ENCODE measurements at places on chromosomes 7 and 10.

GRCh38 chr7:29935111-29935510 is 54.5 kb downstream of the SCRN1 start:
- DNase-seq: no peak

GRCh38 chr10:37473906-37474305 is 348.5 kb downstream of the ANKRD30A start:
- DNase-seq: no peak

GRCh38 chr7:81140775-81141174 is 221.9 kb upstream of the SEMA3C start:
- no peak for DNase-seq

DNA sequence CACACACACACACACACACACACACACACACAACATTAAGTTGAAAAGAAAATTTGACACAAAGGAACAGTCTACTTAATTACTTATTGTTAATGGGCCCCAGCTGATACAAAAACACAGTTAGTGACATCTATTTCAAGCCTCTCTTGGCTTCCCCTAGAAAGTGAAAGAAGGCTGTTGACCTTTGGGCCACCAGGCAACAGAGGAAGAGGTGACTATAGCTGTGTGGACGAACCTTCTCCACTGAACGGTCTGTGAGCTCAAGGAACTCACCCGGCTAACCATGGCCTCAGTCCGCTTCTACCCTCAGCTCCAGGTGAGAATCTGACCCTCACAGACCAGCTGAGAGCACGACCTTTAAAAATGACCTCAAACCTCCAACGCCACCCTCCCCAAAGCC is 32.9 kb upstream of the CALN1 start:
- no peak for DNase-seq

DNA sequence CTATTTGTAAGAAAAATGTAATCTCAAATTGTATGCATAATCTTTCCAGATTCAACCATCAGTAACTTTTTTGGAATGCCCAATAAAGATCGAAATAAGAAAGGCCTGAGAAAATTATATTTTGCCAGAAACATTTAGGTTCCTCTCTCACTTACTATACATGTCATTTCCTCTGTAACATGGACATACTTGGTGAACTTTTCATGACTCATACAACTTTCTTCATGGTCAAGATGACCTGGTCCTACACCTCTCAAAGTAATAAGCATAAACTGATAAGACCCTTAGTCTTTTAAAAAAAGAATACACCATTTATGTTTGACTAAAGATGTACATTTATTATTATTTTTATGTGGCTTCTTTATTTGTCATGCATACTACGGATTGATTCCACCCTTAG is 125.3 kb downstream of the REEP3 start:
- DNase-seq: no peak

DNA sequence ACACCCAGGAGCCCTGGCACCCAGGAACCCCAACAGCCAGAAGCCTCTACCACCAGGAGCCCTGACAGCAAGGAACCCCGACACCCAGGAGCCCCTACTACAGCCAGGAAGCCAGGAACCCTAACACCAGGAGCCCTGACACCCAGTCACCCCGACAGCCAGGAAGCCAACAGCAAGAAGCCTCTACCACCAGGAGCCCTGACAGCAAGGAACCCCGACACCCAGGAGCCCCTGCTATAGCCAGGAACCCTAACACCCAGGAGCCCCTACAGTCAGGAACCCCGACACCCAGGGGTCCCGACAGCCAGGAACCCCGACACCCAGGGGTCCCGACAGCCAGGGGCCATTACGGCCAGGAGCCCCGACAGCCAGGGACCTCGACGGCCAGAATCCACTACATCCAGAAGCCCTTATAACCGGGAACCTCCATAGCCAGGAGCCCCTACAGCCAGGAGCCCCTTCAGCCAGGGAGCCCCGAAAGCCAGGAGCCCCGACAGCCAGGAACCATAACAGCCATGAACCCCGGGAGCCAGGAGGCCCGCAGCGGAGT is 440 bp upstream of the GLRX3 start:
- no peak for DNase-seq

DNA sequence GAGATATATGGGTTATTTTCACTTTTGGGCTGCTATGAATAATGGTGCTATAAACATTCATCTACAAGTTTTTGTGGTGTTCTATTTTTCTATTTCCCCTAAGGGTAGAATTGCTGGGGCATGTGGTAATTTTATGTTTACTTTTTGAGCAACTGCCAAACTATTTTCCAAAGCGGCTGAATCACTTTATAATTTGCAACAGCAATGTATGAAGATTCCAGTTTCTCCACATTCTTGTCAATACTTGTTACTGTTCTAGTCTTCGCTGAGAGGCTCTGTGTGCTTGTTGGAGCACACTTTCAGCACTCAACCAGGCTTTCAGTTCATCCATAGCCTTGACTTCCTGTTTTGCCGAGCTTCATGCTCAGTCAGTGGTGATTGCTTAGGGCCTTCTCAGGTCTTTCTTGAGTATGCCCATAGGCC is 39.0 kb downstream of the ADK start:
- DNase-seq: peak; percentile 50

GRCh38 chr10:14696821-14697220 is 77.9 kb downstream of the FAM107B start:
- DNase-seq: no peak

DNA sequence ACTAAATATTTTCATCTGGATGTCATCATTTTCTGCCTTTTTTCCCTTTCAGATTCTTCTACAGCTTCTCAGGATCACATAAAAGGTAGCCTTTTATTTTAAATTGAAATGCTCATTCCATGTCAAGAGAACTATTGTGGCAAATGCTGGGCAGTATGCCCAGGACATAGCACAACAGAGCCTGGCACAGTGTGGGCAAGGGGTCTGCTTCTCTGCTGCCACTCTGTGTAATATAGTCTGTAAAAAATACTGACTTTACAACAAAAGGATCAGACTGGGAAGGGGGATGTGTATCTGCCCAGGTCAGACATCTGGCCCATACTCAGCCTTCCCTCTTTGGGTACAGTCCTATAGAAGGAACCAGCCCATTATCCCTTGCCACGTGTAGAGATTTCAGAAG is 62.7 kb downstream of the CUZD1 start:
- no peak for DNase-seq

DNA sequence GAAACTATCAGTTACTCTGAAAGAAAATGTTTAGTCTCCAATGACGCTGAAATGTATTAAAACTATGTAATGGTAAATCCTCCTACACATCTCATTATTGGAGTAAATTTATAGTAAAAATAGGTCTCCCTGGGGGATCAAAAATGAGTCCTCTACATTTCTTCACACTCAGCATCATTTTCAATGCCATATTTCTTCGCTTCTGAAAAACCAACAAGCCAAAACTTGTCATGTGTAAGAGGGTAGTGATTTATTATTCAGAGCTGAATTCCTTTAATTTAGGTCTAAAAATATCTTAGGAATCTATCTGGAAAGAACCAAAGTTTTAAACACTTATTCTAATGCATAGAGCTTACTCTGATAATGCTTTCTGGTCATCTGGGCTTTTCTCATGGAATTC is 3.0 kb downstream of the PDK4 start:
- DNase-seq: no peak

DNA sequence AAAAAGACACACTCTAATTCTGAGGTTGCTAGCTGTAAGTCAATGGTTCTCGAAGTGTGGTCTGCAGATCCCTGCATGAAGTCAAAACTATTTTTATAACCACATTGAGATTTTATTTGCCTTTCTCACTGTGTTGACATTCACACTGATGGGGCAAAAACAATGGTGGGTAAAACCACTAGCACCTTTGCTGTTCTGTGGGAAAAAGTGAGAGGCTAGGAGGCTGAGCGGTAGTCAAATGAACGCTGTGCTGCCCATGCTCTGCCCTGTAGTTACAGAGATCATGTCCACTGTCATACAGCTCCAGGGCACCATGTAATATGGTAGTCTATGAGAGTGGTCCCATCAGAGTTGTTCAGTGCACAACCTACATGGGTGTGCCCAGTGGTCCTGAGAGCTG is 21.6 kb upstream of the PDCD4 start:
- DNase-seq: no peak

- DNase-seq: no peak
Measured at GRCh38 chr7:131365838-131366237, 38.2 kb downstream of the MKLN1 start.

- DNase-seq: no peak
Measured at GRCh38 chr7:92778972-92779371, 57.4 kb downstream of the CDK6 start.

GRCh38 chr7:44408596-44408995 is 81.9 kb downstream of the NUDCD3 start:
- DNase-seq: no peak

DNA sequence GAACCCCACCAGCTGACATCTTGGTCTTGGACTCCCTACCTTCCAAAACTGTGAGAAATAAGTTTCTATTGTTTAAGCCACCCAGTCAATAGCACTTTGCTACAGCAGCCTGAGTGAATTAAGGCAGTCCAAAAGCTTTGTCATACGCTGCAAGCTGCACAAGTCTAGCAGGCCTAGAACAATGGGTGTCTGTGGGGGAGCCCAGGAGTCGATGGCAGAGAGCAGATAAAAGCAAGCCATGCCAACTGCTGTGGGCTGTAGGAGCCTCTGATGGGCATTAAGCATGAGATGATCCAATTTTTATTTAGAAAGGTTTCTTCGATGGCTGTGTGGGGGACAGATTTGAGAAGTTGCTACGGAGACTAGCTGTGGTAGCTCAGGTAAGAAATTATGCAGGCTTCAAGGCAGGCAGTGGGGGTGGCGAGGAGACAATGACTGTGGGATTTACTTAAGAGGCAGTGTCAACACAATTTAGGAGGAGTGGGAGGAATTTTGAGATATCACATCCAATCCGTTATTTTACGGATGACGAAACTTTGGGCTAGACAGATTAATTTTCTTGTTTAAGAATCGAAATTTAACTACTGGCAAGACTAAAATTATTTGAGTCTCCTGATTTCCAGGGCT is 110.4 kb downstream of the NRCAM start:
- no peak for DNase-seq

DNA sequence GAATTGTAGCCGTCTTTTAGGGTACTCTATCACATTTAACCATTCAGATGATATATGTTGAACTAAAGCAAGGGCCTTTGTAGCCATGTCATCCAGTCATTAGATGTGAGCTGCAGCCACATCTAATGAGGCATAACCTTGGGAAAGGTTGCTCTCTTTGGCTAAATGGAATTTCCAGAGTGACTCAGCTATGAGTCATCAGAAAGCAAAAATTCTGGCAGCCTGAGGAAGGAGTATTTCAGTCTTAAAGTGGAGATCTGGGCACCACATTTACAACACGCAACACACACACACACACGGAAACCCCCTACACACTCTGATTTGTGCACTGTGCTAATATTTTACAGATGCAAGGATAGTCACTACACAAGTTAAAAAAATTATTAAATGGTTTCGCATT is 176.9 kb upstream of the ZWINT start:
- DNase-seq: no peak

DNA sequence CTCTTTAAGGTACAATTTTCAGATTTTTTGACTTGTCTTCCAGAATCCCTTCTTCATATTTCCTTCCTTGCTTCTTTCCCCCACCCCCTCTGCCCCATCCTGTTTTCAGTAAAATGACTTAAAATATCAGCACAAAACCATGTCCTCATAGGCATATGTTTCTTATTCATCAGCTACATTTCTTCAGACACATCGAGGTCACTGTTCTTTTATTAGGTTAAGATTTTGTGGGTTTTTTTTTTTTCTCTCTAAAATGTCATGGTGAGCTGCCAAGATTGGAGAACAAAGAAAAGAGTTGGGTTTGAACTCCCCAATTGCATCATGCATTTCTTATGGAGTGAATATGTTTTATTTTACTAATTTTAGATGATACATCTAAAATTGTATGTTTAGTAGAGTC is 35.8 kb downstream of the LAMB4 start:
- no peak for DNase-seq

DNA sequence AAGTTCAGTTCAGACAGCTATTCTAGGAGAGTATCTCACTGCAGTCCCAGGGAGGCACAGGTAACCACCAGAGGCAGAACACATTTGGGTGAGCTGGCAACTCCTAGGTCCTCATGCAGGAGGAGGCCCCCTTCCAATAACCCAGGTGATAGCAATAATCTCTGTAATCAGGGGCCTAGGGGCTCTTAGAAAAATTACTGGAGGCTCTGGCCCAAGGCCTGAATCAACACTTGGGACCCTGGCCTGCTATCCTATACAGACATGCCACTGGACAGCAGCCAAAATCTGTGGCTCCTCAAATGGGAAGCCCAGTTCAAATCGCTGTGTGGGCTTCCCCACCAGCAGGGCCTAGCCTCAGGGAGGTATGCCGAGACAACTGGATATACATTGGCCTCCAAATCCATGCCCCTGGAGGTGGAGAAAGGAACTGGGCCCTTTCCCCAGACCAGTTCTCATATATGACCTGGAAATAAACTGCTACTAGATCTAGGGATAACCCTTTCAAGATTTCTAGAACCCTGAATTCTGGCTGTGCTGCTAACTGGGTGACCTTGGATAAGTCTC is 1.6 kb downstream of the AVPI1 start:
- DNase-seq: no peak

GRCh38 chr7:36514289-36515243 is 124.9 kb downstream of the ANLN start:
- no peak for DNase-seq

- no peak for DNase-seq
Measured at GRCh38 chr10:18094793-18095192, 45.4 kb upstream of the CACNB2 start.

GRCh38 chr7:12771378-12771877 is 84.0 kb downstream of the ARL4A start:
- no peak for DNase-seq

GRCh38 chr7:87047-87446 is 105.3 kb upstream of the FAM20C start:
- DNase-seq: no peak

GRCh38 chr7:28163949-28164348 is 16.6 kb downstream of the JAZF1 start:
- no peak for DNase-seq
